ENCODE measurements at places on chromosomes 2 and 18.

GRCh38 chr2:75608684-75609333 is 37.8 kb upstream of the MRPL19 start:
- peak; percentile 73 for DNase-seq

DNA sequence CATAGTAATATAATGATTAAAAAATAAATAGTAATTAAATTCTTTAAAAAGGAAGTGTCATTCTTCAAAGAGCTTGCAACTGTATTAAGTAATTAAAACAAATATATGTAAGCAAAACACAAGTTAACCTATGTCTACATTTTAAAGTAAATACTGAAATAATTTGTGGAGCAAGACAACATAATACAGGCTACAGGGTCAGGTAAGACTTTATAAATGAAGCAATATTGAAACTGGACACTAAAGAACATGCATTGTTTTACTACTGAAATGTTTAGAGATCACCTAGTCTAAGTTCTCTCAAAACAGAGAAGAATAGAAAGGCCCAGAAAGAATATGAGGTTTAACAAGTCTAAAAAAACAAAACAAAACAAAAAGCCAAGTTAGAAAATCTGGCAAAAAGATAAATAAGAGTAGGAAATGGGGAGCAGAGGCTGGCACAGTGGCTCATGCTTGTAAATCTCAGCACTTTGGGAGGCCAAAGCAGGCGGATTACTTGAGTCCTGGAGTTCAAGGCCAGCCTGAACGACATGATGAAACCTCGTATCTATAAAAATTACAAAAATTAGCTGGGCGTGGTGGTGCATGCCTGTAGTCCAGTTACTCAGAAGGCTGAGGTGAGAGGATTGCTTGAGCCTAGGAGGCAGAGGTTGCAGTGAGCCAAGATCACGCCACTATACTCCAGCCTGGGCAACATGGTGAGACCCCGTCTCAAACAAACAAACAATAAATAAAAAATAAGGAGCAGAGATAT is 34.4 kb downstream of the VPS54 start:
- DNase-seq = no peak

DNA sequence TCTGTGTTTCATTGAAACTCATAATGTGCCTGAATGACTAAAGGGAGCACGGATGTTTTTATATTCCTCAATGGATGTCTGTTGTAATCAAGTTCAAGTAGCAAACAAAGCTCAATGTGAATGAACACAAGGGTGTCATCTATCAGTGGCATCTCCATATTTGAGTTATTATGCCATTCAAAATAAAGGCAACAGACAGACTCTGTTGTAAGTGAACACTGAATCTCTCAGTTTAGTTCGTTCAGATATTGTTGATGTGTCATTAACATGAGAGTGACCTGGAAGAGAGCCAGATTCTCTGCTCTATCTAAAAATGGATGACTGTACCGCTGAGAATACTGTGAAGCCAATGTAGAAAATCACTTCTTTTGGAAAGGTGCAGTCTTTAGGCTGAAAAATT is 118.7 kb downstream of the NUP35 start:
- DNase-seq = no peak

DNA sequence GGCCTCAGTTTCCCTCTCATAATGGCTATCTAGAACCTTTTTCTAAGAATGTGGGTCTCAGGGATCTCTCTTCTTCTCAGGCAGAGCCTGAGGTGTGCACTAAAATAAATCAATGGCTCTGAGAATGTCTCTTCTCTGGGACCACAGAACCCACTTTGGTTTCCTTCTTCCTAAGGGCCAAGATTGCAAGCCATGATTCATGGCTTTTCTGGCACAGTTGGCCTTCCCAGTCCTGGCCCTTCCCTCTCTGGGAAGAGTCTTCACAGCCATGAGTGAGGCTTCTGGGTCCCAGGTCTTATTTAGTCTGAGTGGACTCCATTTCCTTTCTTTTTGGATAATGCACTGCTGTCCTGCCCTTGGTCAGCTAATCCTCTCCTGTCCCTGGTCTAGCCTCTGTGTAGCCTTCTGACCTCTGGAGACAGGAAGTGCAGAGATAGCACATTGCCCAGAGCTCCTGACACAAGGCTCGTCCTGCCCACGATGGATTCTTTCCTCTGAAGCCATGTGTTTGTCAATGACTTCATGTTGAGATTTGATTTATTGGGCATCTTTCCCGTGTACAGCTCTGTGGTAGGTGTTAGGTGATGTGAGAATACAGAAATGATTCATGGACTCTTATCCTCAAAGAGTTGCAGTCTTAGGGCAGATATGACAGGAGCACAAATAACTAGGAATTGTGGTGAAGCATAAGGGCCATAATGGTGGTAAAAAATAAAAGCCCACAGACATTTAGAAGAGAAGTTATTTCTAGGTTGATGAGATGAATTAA is 245.0 kb downstream of the CLIP4 start:
- no peak for DNase-seq

GRCh38 chr18:51278045-51278649 is 80.7 kb upstream of the MEX3C start:
- DNase-seq = peak; percentile 72

DNA sequence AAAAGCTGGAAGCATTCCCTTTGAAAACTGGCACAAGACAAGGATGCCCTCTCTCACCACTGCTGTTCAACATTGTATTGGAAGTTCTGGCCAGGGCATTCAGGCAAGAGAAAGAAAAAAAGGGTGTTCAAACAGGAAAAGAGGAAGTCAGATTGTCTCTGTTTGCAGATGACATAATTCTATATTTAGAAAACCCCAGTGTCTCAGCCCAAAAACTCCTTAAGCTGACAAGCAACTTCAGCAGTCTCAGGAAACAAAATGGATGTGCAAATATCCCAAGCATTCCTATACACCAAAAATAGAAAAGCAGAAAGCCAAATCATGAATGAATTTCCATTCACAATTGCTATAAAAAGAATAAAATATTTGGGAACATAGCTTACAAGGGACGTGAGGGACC is 11.1 kb downstream of the SLC8A1 start:
- DNase-seq = no peak

GRCh38 chr2:173652311-173652710 is 297.6 kb downstream of the CDCA7 start:
- DNase-seq = peak; percentile 64

DNA sequence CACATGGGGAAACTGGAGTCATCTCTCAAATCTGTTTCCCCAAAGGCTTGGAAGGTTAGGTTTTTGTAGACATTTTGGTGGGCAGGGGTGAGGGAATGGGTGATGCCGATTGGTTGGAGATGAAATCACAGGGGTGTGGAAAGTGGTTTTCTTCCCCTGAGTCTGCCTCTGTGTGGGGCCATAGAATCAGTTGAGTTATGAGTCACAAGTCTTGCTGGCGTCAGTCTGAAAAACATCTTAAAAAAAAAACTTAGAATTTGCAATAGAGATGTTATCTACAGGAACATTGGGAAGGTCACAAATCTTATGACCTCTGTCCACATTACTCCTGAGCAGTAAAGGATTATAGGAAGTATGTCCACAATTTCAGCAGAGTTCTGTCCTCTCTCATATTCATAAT is 314.6 kb downstream of the CNTNAP5 start:
- DNase-seq = no peak

DNA sequence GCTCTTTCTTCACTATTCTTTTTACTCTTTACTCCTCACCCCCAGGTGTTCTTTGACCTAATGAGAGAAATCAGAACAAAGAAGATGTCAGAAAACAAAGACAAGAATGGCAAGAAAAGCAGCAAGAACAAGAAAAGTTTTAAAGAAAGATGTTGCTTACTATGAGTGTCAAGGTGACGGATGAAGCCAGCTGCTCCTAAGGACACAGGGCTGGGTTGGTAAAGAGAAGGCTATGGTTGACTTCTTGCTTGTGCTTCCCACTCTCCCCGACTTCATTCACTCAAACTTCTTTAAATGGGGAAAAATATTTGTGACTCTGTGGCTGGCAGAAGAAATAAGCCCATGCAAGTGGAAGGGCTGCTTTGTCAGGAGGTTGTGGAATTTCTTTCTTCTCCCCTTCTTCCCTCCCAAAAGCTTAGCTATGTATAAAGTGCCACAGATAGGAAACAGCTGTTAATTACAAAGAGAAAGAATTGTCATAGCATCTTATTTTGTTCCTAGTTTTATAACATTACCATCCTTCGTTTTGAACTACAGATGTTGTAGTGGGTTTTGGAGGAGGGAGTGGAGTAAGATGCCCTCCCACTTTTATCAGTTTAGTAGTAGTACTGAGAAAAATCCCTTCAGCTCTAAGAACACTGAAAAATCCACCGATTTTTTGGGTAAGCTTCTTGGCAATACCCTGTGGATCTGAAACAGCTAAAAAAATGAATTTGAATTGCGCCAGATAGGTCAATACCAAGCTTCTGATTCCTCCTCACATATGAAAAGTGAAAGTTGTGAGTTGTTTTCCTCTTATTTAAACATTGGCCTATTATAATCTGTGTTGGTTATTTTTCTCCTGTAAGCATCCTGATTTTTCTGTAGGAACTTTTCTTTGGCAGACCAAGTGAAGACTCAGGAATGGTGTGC is 40.7 kb downstream of the RALB start:
- DNase-seq = no peak

DNA sequence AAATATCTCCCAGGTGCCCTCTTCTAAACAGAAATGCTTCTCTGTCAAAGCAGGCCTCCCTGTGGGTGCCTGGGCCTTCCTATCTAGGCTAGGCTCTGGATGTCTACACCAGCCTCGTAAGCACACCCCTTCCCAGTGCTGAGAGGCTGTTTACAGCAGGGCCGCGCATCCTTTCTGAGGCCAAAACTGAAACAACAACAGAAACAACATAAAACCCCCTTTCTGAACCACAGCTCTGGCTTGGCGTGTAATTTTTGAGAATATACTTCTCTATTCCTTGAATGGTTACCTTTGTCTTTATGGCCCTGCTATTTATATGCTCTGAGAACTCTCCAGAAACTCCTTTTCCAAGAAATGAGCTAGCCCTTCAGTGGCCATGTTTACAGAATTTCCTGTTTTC is 118.4 kb downstream of the BCL2L11 start:
- DNase-seq = no peak

DNA sequence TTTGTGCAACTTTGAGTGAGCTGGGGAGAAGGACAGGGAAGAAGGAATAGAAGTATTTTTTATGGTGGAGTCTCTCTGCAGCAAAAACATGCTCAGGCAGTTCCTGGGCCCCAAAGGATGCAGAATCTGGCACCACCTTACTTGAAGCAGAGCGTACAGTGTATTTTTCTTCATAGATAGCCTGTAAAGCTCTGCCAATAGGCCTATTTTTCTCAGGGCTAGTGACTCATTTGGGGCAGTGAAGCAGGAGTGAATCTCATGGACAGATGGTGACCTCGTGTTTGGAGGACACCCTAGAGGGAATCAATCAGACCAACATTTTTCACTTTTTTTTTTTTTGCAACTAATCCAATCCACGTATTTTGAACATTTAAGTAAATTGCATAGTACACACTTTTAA is 268.1 kb upstream of the CXCR4 start:
- DNase-seq = no peak

DNA sequence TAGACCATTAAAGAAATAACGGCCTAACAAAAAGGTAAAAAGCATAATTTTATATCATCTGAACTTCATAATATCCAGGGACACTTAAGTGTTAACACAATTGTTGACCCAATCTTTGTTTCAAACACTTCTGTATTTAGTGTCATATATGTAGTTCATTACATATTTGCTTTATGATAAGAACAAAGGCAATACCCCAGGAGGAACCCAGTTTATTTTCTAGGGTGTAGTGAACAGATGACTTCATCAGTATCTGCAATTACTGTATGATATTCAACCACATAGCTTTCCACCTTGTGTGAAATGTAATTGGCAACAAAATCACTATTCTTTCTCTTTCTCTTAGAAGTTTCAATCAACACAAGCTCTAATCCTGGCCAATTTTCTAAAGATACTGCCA is 177.8 kb downstream of the SLC39A10 start:
- no peak for DNase-seq

DNA sequence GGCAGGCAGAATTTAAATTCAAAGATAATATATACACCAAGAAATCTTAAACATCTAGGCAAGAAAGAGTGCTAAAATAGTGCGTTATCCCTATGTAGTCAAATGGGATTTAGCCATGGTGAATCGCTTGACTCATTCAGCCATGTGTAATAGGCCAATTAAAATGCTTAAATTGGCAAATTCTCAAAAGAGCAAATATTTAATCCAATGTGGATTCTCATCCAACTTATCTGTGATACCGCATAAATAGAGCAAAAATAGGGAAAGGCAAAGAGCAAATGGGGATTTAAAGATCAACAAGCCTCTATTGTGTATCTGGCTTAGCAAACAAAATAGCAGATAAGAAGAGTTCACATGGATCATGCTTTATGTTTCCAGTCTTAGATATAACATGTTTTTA is 123.2 kb upstream of the RPRM start:
- DNase-seq = no peak

- no peak for DNase-seq
Measured at GRCh38 chr2:84116143-84116542, 342.9 kb downstream of the SUCLG1 start.

- DNase-seq = peak; percentile 10
Measured at GRCh38 chr2:122194546-122194945, 439.1 kb downstream of the TSN start.

GRCh38 chr2:52886556-52886955 is 881.0 kb upstream of the CHAC2 start:
- no peak for DNase-seq

DNA sequence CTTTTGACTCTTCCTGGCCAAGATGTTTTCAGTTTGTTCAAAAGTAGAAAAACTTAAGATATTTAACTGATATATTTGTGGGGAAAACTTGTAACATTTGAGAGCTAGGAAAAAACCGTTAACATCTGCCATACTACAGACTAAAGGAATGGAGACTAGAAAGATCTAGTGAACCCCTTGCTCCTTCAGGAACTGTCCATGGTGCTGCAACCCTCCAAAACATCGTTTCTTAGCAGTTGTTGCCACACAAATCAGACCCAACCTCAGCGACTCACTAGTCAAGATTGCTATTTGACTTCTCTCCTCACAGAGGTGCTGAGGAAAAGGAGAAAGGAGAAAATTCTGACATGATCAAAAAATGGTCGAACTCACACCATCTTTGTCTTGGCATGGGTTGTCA is 393.8 kb upstream of the LYPD1 start:
- DNase-seq = peak; percentile 78

DNA sequence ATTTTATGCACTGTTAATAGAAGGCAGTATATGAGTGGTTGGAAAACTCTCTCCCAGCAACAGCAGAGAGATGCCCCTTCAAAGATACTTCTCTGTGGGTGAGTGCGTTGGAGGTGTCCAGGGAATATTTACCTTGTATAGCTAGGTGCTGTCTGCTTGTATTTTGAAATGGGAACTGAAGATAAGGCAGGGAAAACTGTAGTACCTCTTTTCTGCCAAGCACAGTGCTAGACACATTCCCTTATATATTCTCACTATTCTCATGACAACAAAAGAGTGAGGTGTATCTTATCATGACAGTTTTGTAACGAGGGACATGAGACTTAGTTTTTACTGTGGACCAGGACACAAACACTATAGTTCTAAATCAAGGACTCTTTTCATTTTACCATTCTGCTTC is 2.1 kb downstream of the TTC39C start:
- DNase-seq = peak; percentile 34

GRCh38 chr2:147739508-147739907 is 105.3 kb upstream of the ACVR2A start:
- DNase-seq = peak; percentile 82
